ENCODE measurements at places on chromosomes 5 and 9.

GRCh38 chr5:56251918-56252553 is 18.9 kb upstream of the ANKRD55 start:
- DNase-seq, result no peak

GRCh38 chr9:134031783-134032182 is 6.5 kb downstream of the BRD3OS start:
- DNase-seq, result no peak

DNA sequence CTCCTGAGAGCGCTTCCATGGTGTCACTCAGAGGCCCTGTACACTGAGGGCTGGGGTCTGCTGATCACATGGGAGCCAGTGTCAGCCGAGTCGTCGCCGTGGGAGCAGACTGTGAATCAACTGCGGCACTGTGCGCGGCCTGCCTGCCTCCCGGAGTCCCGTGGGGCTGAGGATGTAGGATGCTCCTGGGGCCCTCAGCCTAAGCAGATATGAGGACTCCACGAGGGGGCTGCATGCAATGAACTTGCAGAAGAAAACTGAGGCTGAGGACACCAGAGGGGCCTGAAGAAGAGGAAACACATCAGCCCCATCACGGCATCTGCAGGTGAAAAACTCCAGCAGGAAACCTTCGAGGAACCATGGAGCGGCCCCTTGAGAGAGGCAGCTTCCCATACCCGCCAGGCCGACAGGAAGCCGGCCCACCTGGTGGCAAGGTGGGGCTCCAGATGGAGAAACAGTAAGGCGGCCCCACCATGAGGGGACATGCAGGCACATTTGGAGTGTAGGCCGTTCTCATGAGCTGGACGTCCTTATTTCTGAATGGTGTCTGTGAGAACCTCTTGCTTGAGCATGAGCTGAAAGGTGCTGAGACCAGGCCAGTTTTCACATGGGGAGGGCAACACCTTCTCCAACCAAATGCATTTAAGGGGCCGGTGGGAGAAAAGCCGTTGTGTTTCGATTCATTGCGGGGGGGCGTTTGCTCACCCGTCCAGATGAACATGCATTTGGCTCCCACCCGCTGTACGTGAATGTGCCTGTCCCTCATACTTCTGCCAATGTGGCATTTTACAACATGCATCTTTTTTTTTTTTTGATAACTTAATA is 35.2 kb upstream of the ADAMTS2 start:
- no peak for DNase-seq

GRCh38 chr9:107106416-107106815 is 176.7 kb upstream of the RAD23B start:
- no peak for DNase-seq

DNA sequence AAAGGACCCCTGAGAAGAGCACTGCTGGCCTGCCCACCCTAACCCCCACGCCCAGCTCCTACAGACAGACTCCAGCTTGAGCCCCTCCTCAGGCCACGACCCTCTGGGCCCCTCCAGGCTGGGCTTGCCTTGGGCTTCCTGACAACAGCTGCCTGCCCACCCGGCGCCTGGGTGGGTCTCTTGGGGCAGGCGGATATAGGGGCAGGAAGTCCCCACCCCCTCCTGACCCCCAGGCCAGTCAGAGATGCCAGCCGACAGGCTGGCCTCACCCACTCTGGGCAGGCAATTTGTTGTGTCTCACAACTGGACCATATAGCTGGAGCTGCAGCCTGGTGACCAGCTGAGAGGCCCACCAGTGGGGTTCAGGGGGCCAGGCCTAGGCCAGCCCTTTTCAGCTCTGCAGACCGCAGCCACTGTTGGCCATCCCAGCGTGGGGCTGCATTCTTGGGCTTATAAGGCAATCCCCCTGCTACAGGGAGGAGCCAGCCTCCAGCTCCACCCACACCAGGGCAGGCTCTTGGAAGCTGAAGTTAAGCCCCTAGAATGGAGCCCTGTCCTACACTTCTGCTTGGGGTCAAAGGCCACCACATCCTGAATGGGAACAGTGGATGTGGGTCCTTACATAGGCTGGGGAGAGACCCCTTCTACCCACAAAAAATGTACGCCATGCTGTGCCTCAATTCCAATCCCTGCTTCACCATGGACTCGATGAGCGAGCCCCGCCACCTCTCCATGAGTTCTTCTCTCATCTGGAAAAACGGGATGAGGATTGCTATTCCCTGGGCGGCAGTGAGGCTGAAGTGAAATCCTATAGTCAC is 2.0 kb downstream of the PDLIM7 start:
- DNase-seq, result no peak

DNA sequence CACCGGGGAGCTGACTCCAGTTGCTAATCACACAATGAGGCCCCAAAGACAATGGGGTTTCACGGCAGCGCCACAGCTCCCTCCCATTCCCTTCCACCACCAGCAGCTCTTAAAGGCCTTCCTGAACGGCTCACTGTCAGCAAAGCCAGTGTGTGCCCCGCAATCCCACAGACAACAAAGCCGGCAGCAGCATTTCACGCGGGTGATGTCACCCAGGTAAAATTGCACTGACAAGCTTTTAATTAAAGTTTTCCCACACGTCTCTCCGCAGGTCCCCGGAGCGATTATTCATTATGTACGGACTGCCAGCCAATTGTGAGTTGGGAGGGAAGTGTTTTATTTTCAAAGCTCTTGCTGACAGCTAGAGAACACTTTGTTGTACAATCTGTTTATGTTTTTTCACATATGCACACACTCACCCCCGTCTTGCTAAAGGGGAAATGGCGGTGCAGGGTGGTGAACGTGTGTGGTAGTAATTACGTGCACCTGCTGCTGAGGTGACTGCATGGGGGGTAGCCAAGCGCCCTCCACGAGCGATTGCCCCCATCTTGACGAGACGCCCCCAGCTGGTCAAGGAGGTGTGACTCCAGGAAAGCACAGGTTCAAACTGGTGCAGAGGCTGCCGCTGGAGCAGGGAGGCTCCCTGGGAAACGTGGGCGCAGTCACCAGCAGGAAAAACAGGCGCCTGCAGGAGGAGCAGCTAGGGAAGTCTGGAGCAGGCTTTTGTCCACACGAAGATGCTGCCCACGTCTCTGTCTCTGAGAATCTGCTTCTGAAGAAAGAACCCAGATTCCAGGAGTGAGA is 65.0 kb downstream of the IRX2 start:
- no peak for DNase-seq

- no peak for DNase-seq
Measured at GRCh38 chr9:92535940-92536850, at the start of gene ECM2. Gene ECM2 (minus strand): TSS chr9:92535990. CDS start chr9:92522866, 13,124 bp downstream.

DNA sequence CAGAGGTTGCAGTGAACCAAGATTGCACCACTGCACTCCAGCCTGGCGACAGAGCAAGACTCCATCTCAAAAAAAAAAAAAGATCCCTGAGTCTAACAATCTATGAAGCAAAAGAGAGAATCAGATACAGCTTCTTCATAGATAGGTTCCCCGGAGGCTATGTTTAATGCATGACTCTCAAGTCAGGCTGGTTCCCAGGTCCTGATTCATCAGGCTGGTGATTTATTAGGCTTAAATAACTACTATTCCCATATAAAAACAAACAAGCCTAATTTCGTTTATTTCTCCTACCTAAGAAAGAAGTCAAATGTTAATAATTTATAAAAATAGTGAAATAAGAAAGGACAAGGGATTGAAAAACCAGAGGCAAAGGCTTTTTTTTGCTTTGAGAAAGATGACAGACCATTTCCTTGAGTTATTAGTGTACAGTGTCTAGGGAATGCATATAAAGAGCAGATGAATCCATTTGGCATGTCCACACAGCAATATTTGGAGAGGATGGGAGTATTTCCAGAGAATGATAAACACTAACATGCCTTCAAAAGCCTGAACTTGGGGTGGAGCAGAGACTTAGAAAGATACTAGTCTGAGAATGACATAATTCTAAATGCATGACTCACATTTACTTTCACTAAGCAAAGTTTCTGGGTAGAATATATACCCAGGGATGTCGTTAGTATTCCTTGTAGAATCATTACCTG is 115.3 kb downstream of the NREP start:
- no peak for DNase-seq

- DNase-seq, result no peak
Measured at GRCh38 chr5:133930061-133930812, 38.2 kb downstream of the C5orf15 start.

DNA sequence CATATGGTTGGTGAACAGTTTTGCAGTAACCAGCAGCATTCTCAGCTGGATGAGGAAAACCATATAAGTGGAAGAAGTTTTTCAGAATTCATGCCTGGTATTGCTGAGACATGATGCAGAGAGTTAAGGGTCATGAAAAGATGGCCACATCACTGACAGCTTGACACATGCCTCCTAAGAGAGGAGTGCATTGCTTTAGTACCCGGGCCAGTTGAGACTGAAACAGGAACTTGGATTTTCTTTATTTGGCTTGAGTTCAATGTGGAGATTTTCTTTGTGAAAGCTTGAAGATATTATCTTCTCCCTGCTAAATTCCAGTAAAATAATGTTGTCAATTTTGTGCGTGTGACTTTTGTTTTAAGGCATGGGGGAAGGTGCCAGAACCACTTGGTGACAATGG is 35.8 kb downstream of the HACD4 start:
- no peak for DNase-seq

- DNase-seq, result no peak
Measured at GRCh38 chr5:66438696-66439095, 157.5 kb upstream of the MAST4 start.
